C1 segment of cervical spinal cord (tissue), 14 donors: ENCODE measurements at places on chromosomes 3 and 15.

- no peak for DNase-seq
Measured at GRCh38 chr3:174775603-174776002, 83.5 kb upstream of the NAALADL2 start.

DNA sequence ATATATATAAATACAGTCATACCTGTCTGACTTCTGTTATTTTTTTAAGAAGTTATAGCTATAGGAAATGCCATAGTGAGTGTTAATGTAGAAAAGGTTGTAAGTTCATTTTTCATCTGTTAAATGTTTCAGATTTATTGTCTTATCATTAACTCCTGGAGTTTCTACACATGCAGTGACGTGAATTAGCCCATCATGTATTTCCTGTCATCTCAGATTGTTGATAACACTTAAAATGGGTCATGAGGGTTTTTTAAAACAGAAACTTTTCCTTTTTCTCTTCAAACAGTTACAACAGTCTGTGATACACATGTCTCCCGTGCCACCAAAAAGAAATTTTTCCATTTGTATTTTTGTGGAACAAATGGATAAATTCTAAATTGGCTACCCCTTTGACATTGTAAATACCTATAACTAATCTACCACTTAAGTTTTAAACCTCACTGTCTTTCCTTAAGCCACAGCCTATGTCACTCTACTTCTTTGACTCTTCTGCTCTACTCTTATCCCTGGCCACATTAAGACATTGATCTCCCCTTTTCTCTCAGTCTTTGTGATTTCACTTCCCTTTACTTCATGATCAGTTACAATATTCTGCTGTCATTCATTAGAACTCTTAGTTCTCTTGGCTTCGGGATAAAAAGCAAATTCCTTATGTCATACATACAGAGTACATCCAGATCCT, 89.1 kb downstream of the NEO1 start:
- no peak for DNase-seq

DNA sequence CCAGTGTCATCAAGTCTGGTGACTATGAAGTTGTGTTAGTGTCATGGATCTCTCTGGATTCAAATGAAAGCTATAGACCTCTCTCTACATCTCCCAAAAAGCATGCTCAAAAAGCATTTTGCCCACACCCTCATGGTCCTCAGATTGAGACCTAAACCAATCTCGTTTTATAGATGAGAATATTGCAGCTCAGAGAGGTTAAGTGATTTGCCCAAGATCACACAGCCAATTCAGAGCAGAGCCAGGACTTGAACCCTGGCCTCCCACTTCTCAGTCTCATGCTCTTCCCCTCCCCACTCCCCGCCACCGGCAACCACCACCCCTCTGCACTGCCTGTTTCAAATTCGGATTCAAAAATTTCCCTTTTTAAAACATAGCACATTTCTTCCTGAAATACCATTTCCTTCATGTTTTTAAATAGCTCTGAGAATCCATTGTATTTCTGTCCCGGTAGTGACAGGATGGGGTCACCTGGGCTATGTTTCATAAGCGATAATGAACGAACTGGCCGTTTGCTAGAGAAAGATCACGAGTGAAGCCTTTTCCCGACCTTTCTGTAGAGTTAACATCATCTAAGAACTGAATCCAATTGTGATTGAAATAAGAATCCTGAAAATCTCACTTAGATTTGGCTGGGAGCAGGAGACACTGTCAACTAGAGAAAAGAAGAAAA, 769 bp downstream of the SSUH2 start:
- DNase-seq = no peak

GRCh38 chr3:178260887-178261565, 275.2 kb upstream of the KCNMB2 start:
- no peak for DNase-seq

GRCh38 chr15:92524874-92525565, 130.6 kb downstream of the FAM174B start:
- no peak for DNase-seq

DNA sequence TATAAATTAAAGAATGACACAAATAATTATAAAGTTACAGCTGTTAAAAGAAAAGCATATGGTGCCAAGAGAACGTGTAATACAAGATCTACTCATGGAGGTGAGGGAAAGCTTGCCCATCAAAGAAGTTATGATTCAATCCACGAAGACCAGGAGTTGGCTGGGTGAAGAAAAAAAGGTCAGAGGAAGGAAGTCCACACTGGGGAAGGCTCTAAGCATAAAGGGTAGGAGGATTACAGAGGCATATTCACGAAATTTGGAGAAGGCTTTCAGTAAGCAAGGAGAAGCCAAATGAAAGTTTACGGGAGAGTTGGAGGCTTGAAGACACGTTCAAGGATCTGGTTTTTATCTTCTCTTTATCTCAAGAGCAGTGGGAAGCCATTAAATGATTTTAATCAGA, 1.8 kb upstream of the TGFBR2 start:
- no peak for DNase-seq

GRCh38 chr3:136919799-136920580, 37.8 kb upstream of the IL20RB start:
- no peak for DNase-seq

DNA sequence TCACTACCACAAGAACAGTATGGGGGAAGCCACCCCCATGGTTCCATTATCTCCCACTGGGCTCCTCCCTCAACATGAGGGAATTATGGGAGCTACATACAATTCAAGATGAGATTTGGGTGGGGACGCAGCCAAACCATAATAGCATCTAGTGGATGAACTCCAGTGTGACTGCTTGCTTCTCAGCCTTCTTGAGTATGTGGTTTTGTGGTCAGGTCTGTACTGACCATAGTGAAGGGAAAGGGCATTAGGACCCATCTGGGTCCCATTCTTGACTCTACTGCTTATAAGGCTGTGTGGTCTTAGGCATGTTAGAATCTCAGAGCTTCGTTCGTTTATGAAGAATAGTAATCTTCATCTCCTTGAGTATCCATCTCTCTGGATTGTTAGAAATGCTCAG, 81.4 kb downstream of the CGNL1 start:
- no peak for DNase-seq

GRCh38 chr3:113574213-113574612, 41.9 kb downstream of the SIDT1 start:
- DNase-seq = no peak

DNA sequence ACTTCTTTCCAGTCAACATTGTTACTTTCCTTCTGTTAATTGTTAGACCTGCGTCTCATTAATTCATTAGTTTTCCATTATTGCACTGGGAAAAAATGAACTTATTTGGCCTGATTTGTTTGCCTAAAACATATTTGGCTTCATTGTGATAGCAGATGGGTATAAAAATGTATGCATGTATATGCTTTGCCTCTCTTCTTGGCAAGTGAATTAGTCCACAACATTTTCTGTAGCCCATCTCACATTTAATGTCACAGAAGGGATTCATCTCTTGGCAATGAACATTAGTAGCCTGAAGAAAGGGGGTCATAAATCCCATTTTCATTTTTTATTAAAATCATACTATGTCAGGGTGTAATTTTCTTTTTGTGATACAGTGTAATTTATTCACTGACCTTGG, 125.2 kb downstream of the TUSC7 start:
- no peak for DNase-seq

DNA sequence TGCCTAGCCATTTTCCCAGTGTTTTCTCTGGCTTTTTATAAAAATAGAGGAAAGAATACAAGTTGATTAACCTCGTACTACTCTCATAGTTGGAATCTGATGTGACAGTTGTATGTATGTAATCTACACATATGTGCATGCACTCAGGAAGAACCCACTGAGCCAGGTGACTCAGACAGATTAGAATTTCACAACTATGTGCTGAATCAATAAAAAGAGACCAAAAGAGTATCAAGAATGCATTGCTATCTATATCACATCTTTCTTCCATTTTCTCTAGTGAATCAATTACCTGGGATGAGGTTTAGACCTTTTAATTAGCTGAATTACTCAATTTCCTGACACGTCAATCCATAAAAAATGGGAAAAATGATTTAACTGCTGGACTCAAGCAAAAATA, 319.3 kb upstream of the ATP10A start:
- no peak for DNase-seq

GRCh38 chr15:41919201-41919820, 25.5 kb upstream of the SPTBN5 start:
- no peak for DNase-seq

DNA sequence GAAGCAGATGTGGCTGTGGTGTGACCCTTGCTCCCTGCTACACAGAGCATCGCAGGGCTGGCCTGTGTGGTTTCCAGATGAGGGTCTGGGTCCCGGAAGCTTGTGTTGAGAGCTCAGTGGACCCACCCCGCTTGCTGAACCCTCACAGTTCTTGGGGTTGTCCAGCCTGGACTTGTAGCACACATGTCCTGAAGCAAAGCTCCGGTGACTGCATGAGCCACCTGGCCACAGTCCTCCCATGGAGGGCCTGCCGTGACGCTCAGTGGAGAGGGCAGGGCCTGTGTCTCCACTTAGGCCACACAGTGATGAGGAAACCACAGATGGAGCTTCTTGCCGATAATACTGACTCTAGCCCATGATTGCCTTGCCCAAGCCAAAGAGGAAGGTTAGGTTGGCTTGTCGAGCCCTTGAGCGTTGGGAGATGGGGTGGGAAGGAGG, 62.6 kb downstream of the RGMA start:
- DNase-seq = no peak

DNA sequence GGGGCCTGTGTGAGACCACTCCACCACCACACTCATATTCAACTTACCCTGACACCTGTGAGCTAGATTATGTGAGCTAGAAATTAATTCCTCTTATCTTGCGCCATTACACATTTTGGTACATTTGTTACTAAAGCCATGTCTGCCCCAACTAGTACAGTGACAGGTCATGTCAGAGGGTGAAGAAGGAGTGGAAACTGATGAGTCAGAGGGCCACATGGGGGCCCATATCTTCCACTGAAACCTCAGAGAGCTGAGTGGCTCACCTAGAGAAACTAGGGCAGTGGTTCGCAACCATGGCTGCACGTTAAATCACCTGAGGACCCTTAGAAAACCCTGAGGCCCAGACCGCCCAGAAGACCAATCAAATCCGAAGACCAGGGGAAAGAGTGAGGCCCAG, 15.7 kb upstream of the MEF2A start:
- DNase-seq = no peak

- no peak for DNase-seq
Measured at GRCh38 chr3:175914785-175915184, 1055.7 kb downstream of the NAALADL2 start.

- no peak for DNase-seq
Measured at GRCh38 chr3:142894493-142894892, 5.6 kb upstream of the PCOLCE2 start.

- no peak for DNase-seq
Measured at GRCh38 chr3:101154401-101154800, 161.2 kb upstream of the ABI3BP start.

GRCh38 chr3:98791341-98792325, 28.5 kb downstream of the ST3GAL6 start:
- DNase-seq = no peak

- DNase-seq = no peak
Measured at GRCh38 chr15:31400222-31400927, 73.7 kb downstream of the KLF13 start.

- DNase-seq = no peak
Measured at GRCh38 chr3:172974969-172975368, 166.1 kb downstream of the SPATA16 start.
